ENCODE measurements at places on chromosomes 3 and 15. TPM values are rescaled to one million over a fixed set of nuclear protein-coding genes. Genes with fewer than 3 reads are reported as not detected.

DNA sequence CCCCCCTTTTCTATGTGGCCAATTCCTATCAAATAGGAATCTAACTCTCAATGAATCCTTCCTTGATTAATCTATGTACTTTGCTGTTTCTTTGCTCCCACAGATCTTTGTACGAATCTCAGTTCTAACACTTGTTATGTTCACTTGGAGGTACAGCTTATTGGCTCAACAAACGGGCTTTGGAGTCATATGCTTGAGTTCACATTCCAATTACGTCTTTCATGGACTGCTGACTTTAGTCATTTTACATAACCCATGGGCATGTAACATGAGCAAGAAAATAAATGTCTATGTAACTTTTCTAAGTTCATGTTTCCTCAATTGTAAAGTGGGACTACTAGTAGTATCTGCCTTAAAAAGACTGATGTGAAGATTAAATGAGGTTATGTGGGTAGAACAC, 123.2 kb upstream of the TBC1D5 start:
- H3K36me3 ChIP-seq: no peaks in the 10 kb centered on the region
- no peaks in the 10 kb centered on the region for H3K4me1 ChIP-seq
- no peak overlapping the region for H3K27ac ChIP-seq
- H3K4me3 ChIP-seq: no peak overlapping the region
- no peak for DNase-seq

Gene AVEN
- 18.2 TPM for total RNA-seq

Gene INKA1
- 3.3 TPM for total RNA-seq

Gene WDR49
- 2.9 TPM for total RNA-seq

DNA sequence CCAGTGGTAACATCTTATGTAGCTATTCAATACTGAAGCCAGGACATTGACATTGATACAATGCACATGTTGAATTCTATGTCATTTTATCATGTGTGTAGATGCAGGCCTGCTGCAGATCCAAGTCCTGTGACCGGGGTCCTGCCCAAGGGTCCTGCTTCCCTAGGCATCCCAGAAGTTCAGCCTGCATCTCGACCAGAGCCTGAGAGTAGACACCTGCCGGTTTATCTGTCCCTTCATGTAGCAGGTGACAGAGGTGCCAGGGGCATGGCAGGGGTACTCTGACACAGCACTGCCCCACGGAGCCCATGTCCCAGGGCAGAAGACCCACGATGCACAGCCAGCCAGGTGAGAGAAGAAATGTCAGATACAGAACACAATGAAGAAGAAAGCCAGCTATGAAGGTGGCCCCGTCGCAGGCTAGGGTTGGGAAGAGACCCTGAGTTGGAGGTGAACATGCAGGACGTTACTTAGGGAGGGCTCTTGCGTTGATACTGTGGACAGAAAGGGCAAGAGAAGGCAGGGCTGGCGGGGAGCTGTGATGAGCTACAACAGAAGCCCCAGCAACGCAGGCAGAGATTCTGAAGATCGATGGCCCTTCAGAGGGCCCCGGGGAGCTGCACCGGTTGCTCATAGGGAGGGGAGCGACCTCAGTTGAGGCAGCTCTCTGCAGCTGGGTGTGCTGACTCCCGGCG, 51.0 kb downstream of the TPRA1 start:
- DNase-seq: no peak
- peaks cover 5% of the 10 kb centered on the region for H3K4me1 ChIP-seq
- no peak overlapping the region for H3K4me3 ChIP-seq
- H3K36me3 ChIP-seq: no peaks in the 10 kb centered on the region
- no peak overlapping the region for H3K27ac ChIP-seq

DNA sequence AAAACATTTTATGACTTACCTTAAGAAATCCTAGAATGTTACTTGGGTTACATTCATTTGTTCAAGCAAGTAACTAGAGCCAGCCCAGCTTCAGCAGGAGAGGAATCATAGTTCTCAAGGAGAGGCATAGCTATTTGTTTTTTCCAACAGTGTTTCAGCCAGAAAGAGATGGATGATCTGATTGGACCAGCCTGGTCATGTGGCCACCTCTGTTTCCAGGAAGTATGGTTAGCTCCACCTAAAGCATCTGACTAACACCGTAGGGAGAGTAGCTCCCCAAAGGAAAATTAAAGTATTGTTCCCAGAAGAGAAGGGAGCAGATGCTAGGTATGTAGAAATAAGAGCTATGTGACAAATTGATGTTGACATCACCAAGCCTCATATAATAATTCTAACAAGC, 417.1 kb downstream of the TAFA4 start:
- DNase-seq: no peak
- no peak overlapping the region for H3K4me3 ChIP-seq
- no peak overlapping the region for H3K27ac ChIP-seq
- no peaks in the 10 kb centered on the region for H3K27me3 ChIP-seq
- no peaks in the 10 kb centered on the region for H3K4me1 ChIP-seq

Gene GOLGA6L1
- total RNA-seq: not detected

DNA sequence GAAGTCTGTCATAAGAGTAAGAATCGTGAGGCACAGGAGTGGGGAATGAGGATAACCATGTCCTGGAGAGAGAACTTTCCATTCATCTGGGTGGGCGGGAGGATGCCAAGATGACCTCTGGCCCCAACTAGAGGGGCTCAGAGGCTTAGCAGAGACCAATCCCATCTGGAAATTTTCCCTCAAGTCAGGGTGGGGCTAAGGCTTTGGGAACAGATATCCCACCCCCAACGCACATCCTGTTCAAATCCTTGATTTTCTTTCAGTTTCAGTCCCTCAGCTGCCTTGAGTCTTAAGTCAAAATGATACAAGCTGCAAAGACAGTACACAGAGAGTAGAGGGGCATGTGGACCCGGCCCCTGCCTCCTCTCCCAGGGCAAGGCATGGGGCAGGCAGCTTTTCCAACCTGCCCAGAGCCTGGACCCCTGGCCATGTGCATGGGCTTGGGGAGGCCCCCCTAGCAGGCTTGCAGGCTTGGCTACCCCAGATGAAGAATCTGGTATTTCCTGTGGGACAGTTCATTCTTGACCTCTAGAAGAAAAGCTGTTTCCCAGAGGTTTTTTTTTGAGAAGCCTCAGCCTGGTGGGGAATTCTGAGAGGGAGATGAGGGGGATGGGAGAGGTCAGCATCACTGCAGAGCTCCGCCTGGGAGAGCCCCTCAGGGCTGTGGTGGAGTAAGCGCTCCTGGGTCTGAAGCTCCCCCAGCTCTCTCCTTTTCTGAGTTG, 109.7 kb upstream of the HACD2 start:
- H3K36me3 ChIP-seq: peaks cover 53% of the 10 kb centered on the region
- peak overlapping the region; percentile 66 for H3K4me3 ChIP-seq
- no peaks in the 10 kb centered on the region for H3K27me3 ChIP-seq

- H3K27me3 ChIP-seq: no peaks in the 10 kb centered on the region
- no peak overlapping the region for H3K27ac ChIP-seq
- H3K36me3 ChIP-seq: no peaks in the 10 kb centered on the region
- no peaks in the 10 kb centered on the region for H3K4me1 ChIP-seq
- no peak overlapping the region for H3K4me3 ChIP-seq
These were observed 50.6 kb upstream of the NMNAT3 start for GRCh38 chr3:139728414-139728813.

DNA sequence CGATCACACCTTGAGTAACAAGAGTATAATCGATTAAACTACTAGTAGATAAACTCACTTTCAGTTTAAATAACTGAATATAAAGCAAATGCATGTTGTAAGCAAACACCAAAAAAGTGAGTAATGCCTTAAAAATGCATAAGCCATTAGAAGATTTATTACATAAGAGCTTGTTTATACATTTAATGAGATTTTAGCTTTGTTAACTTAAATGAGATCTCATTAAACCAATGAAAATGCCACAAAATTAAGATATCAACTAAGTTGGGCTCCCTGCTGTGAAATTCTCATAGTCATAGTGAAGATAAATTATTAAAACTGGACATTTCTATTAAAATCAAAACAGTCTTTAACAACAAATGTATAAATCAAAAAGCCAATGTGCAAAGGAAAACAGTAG, 701.2 kb downstream of the NLGN1 start:
- H3K36me3 ChIP-seq: no peaks in the 10 kb centered on the region
- H3K27ac ChIP-seq: no peak overlapping the region
- H3K27me3 ChIP-seq: no peaks in the 10 kb centered on the region
- H3K4me1 ChIP-seq: no peaks in the 10 kb centered on the region
- DNase-seq: no peak

- no peak overlapping the region for H3K4me3 ChIP-seq
- no peaks in the 10 kb centered on the region for H3K36me3 ChIP-seq
- DNase-seq: no peak
These were observed 225.1 kb downstream of the NTRK3 start for GRCh38 chr15:88031461-88031860.

DNA sequence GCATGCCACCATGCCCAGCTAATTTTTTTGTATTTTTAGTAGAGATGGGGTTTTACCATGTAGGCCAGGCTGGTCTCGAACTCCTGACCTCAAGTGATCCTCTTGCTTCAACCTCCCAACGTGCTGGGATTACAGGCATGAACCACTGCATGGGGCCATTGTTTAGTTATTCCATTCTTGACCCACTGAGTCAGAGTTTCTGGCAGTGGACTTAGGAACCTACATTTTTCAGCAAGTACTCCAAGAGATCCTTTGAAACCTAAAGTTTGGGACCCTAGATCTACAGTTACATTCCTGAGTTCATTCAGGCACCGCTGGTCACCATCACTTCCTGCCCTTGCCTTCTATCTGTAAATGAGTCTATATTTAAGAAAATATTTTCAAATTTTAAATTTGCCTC, 1.4 kb upstream of the TNFSF10 start:
- no peak for DNase-seq
- H3K36me3 ChIP-seq: no peaks in the 10 kb centered on the region
- no peak overlapping the region for H3K4me3 ChIP-seq
- no peak overlapping the region for H3K27ac ChIP-seq
- no peaks in the 10 kb centered on the region for H3K4me1 ChIP-seq

Gene ZNF501
- total RNA-seq: 9.9 TPM

Gene OSTN
- total RNA-seq: not detected

DNA sequence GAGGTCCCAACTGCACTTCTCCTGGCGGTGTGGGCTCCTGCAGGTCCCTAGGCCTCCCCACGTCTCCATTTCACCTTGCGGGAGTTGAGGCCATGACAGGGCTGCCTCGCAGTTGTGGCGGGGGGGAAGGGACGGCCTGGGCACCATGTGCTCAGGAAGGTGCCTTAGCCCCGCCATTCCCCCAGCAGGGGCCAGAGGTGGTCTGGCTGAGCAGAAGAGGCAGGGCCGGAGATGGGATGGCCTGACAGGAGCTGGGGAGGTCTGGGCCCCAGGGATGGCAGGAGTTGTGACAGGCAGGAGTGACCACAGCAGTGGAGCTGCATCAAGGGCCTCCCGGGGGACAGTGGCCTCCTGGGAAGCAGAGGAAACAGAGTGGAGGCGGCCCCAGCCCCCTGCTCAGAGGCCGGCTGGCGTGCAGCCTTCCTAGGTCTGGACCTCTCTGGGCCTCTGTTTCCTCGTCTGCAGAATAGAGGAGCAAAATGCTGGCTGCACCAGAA, 18.7 kb upstream of the KLF15 start:
- H3K4me3 ChIP-seq: no peak overlapping the region
- peaks cover 25% of the 10 kb centered on the region for H3K4me1 ChIP-seq
- H3K27ac ChIP-seq: no peak overlapping the region
- peaks cover 10% of the 10 kb centered on the region for H3K27me3 ChIP-seq
- no peak for DNase-seq

GRCh38 chr3:57951066-57951882, 56.9 kb upstream of the FLNB start:
- peaks cover 77% of the 10 kb centered on the region for H3K4me1 ChIP-seq
- H3K4me3 ChIP-seq: no peak overlapping the region
- no peaks in the 10 kb centered on the region for H3K27me3 ChIP-seq
- no peak for DNase-seq

DNA sequence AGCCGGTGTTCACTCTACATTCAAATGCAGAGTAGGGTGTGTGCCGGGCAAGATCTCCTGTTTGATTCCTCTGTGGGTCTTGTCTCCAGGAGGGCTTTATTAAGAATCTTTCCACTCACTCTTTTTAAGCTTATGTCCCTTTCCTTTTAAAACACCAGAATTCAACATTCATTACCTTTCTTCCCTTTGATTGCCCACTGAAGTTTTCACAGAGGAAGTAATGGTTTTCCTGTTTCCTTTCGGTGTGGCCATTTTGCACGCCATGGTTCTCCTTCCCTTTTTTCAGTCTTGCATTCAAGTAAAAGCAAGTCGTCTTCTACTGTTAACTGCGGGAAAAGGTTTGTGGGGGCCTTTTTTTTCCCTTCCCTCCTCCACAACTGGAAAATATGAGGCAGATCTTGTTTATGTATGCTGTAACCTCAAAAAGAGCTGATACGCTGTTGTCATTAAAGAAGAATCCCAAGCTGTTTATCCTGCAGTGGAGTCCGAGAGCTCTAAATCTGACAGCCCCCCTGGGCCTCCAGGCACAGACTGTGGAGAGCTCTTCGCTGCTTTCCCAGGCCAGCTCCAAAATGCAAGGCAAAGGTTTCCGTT, 40.5 kb downstream of the FILIP1L start:
- DNase-seq: no peak
- peaks cover 37% of the 10 kb centered on the region for H3K4me1 ChIP-seq
- no peak overlapping the region for H3K4me3 ChIP-seq

Gene CMTM6
- total RNA-seq: 60.6 TPM

DNA sequence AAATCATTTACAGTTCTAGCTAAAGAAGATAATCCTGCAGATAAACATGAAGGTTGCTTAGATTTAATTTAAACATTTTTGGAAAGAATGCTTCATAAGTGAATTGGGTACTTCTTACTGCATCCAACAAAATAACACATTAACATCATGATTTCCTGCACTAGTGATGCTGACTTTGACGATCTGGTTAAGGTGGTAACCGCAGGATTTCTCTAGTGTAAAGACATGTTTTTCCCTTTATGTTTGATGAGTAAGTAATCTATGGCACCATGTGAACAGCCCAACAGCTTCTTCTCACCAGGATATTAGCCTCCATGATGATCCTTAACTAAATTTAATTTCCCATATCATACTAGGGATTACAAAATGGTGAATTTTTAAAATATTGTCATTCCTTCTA, 14.1 kb downstream of the SPPL2A start:
- no peak for DNase-seq
- H3K27ac ChIP-seq: peak overlapping the region; percentile 69
- H3K4me1 ChIP-seq: peaks cover 68% of the 10 kb centered on the region
- no peaks in the 10 kb centered on the region for H3K27me3 ChIP-seq
- peaks cover 14% of the 10 kb centered on the region for H3K36me3 ChIP-seq

- H3K27me3 ChIP-seq: no peaks in the 10 kb centered on the region
- peak overlapping the region; percentile 91 for H3K4me3 ChIP-seq
These were observed 643 bp downstream of the MYO5A start for GRCh38 chr15:52527911-52528563.

Gene FANCD2OS
- not detected for total RNA-seq

Gene SMCO1
- not detected for total RNA-seq

Gene TRIM42
- total RNA-seq: not detected
